Activated T-cell treated with anti-CD3 and anti-CD28 coated beads, Interleukin-2, amount 50 U/mL, for 72 hours (primary cell): ENCODE measurements at places on chromosomes 12 and 14. TPM values are rescaled to one million over a fixed set of nuclear protein-coding genes. Genes with fewer than 3 reads are reported as not detected.

SLC16A7 gene
- 40.2 TPM for total RNA-seq

LRRC43 gene
- total RNA-seq, result 1.2 TPM

TSPAN11 gene
- 0.07 TPM for total RNA-seq

RPL10L gene
- not detected for total RNA-seq

BAG5 gene
- 29.3 TPM for total RNA-seq

POU6F1 gene
- 16.0 TPM for total RNA-seq

C14orf39 gene
- not detected for total RNA-seq

ANKS1B gene
- 0.19 TPM for total RNA-seq

MLEC gene
- 75.7 TPM for total RNA-seq

RHEBL1 gene
- total RNA-seq, result 28.3 TPM

GRCh38 chr14:84152452-84152851, 1377.5 kb upstream of the FLRT2 start:
- H3K4me3 ChIP-seq, result no peak overlapping the region
- no peaks in the 10 kb centered on the region for H3K4me1 ChIP-seq
- H3K27me3 ChIP-seq, result no peaks in the 10 kb centered on the region

DNA sequence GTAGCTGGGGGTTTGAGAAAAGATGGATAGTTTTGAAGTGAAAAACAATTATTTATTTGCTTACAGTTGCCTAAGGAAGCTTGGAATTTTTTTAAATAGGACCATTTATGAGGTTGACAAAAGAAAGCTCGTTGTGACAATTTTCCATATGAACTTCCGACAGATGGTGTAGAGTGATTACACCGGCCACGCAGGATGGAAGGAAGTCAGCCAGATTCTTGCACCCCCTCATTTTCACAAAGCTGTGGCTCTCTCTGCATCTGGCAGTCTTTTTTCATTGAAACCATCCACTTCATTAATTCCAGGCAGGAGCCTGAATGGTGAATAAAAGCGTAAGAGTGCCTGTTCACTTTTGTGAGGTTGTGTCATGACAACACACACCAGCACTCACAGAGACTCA, 1284.1 kb downstream of the AACS start:
- no peak overlapping the region for H3K27ac ChIP-seq
- H3K4me3 ChIP-seq, result no peak overlapping the region
- no peak for DNase-seq
- no peaks in the 10 kb centered on the region for H3K36me3 ChIP-seq

- no peaks in the 10 kb centered on the region for H3K36me3 ChIP-seq
- DNase-seq, result no peak
- H3K4me1 ChIP-seq, result peaks cover 49% of the 10 kb centered on the region
Measured at GRCh38 chr14:24285351-24285750, 14.0 kb upstream of the RABGGTA start.

DNA sequence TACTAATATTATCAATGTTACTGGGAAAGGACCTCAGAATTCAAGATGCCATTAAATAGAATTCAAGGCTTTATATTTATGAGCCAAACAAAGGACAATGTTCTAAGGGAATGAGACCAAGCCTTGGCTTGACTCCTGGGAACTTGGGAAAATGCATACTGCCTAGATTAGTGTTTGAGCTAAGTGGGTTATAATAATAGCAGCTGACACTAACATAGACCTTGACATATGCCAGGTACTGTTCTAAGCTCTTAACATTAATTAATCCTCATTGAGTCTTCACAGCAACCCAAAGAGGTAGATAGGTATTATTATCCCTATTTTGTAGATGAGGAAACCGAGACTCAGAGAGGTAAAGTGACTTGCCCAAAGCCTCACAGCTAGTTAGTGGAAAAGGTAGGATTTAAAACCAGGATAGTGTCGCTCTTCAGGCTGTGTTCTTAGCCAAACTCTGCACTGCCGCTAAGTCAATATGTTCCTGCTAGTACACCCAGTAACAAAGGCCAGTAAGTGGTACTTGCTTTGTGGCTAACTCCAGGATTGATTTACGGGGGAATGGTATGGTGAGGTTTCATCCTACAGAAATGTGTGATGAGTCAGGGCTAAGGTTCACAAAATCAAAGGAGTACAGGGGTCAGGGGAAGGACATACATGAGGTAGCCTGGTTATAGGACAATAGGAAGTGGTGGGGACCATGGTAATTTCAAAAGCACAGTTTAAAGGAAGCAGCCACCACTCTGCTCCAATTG, 35.8 kb upstream of the PRKAB1 start:
- H3K4me1 ChIP-seq, result no peaks in the 10 kb centered on the region
- peaks cover 31% of the 10 kb centered on the region for H3K27me3 ChIP-seq
- H3K36me3 ChIP-seq, result no peaks in the 10 kb centered on the region
- no peak overlapping the region for H3K27ac ChIP-seq
- H3K4me3 ChIP-seq, result no peak overlapping the region

DNA sequence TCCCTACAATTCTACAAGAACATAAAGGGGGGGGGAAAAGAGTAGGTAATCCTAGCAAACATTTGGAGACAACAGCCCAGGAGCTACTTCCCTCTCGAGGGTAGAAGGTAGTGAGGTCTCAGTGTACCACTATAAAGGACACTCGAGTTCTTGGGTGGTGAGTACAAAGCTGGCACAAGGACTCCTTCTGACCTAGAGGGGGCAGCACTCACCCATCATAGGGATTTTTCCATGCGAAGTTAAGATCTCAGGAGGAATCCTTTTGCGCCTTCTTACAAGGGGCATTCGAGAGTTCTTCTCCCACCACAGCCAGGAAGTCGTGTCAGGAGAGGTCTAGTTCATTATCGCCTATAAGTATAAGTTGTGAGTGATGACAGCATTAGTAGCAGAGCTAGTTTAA, 200.2 kb upstream of the RBM19 start:
- H3K36me3 ChIP-seq, result no peaks in the 10 kb centered on the region
- H3K27me3 ChIP-seq, result no peaks in the 10 kb centered on the region
- H3K4me3 ChIP-seq, result no peak overlapping the region
- DNase-seq, result peak; percentile 1

DNA sequence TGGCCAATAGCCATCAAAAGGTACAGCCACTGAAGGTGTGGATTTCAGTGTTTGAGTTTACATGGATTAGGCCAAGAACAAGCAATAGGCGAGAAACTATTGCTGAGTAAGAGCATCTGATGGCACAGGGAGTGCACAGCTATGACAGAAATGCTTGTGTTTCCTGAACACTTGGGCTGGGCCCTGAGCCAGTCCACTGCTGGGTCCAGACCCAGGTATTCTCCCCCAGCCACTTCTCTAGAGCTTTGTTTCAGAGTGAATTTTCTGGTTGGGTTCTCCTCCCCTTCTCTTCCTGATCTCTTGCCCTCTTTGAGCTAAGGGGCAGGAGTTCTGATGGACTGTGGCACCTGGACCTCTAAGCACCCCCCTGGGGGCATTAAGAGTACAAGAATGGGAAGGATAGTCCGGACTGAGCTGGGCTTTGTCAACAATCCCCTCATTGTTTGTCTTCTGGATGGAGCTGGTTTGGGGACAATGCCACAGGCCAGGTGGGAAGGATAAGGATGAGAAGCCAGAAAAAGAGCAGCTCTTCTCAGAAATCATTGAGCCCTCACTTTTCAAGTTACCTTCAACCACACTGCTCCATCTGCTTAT, 8.3 kb downstream of the HOXC5 start:
- no peaks in the 10 kb centered on the region for H3K4me1 ChIP-seq
- no peak for DNase-seq

- no peak overlapping the region for H3K4me3 ChIP-seq
- H3K27me3 ChIP-seq, result peaks cover 14% of the 10 kb centered on the region
- H3K4me1 ChIP-seq, result no peaks in the 10 kb centered on the region
- H3K27ac ChIP-seq, result no peak overlapping the region
- H3K36me3 ChIP-seq, result no peaks in the 10 kb centered on the region
Measured at GRCh38 chr12:112839386-112839972, 47.9 kb downstream of the RPH3A start.

GRCh38 chr14:99720941-99721791, 37.1 kb downstream of the CYP46A1 start:
- no peaks in the 10 kb centered on the region for H3K36me3 ChIP-seq
- H3K4me1 ChIP-seq, result no peaks in the 10 kb centered on the region
- DNase-seq, result no peak
- H3K27me3 ChIP-seq, result no peaks in the 10 kb centered on the region
- no peak overlapping the region for H3K4me3 ChIP-seq
- no peak overlapping the region for H3K27ac ChIP-seq

GRCh38 chr12:12562016-12562483, 613 bp downstream of the DUSP16 start:
- peaks cover 44% of the 10 kb centered on the region for H3K4me1 ChIP-seq
- no peaks in the 10 kb centered on the region for H3K27me3 ChIP-seq
- peak overlapping the region; percentile 81 for H3K4me3 ChIP-seq

GRCh38 chr12:123948401-123948795, 24.2 kb downstream of the CCDC92 start:
- H3K27ac ChIP-seq, result no peak overlapping the region
- H3K36me3 ChIP-seq, result no peaks in the 10 kb centered on the region
- H3K27me3 ChIP-seq, result no peaks in the 10 kb centered on the region

- H3K36me3 ChIP-seq, result peaks cover 4% of the 10 kb centered on the region
- no peak overlapping the region for H3K27ac ChIP-seq
- H3K4me3 ChIP-seq, result no peak overlapping the region
- H3K27me3 ChIP-seq, result no peaks in the 10 kb centered on the region
- no peak for DNase-seq
Measured at GRCh38 chr12:132587781-132588180, 22.6 kb downstream of the LRCOL1 start.

- H3K27ac ChIP-seq, result no peak overlapping the region
- no peaks in the 10 kb centered on the region for H3K36me3 ChIP-seq
- H3K4me3 ChIP-seq, result no peak overlapping the region
- DNase-seq, result no peak
- no peaks in the 10 kb centered on the region for H3K4me1 ChIP-seq
Measured at GRCh38 chr12:65798918-65799317, 25.4 kb upstream of the HMGA2 start.

DNA sequence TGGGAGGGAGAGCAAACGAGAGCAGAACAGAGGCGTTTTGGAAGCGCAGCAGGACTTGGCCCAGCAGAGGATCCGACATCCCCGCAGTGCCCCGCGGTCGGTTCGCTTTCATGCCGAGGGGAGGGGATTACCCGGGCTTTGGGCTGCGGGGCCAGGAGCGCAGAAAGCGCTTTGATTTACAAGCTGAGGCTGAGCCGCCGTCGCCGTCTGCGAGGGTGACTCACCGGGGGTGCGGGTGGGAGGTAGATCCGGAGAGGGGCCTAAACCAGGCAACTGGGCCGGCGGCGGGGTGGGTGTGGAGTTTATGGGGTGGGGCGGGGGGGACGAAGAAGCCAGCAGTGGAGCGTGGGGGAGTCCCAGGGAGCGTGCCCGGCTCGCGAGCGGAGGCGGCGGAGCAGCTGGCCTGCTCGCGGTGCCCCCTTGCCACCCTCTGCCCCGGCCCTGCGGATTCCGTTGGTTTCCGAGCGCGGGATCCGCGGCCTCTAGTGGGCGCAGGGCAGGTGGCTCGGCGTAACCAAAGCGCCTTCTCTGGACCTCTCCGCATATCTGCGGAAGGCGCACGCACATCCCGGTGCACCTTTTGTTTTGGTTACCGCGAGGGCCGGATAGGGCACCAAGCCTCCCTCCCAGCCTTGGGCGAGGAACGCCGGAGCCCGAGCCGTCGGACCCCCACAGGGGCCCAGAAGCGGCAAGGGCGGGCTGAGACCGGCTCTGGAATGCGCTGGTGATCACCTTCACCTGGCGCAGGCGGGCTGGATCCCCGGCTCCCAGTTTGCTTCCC, 2.6 kb downstream of the SIX4 start:
- H3K36me3 ChIP-seq, result no peaks in the 10 kb centered on the region
- peak; percentile 78 for DNase-seq
- peaks cover 60% of the 10 kb centered on the region for H3K27me3 ChIP-seq
- peaks cover 24% of the 10 kb centered on the region for H3K4me1 ChIP-seq
- no peak overlapping the region for H3K27ac ChIP-seq
- peak overlapping the region; percentile 87 for H3K4me3 ChIP-seq

DNA sequence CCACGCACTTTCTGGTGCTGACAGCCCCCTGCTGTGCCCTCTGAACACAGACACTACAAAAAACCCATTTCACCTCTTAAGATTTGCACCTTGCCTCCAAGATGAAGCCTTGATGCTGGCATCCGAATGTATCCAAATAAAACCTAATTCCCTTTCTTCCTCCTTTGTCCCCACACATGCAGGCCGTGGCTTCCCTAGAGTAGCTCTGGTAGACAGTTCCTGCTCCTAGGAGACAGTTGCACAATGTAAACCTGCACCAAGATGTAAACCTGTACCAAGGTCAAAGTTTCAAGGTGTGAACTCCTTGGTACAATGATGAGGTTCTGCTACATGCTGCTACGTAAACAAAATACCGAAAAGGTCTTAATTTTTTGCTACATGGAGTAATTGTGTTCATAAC, 625 bp upstream of the ABHD12B start:
- H3K4me1 ChIP-seq, result peaks cover 45% of the 10 kb centered on the region
- no peak overlapping the region for H3K27ac ChIP-seq
- peaks cover 89% of the 10 kb centered on the region for H3K27me3 ChIP-seq
- no peak for DNase-seq
- H3K4me3 ChIP-seq, result peak overlapping the region; percentile 8

- DNase-seq, result no peak
- peak overlapping the region; percentile 64 for H3K4me3 ChIP-seq
Measured at GRCh38 chr12:111412007-111412829, 6.5 kb downstream of the SH2B3 start.

DNA sequence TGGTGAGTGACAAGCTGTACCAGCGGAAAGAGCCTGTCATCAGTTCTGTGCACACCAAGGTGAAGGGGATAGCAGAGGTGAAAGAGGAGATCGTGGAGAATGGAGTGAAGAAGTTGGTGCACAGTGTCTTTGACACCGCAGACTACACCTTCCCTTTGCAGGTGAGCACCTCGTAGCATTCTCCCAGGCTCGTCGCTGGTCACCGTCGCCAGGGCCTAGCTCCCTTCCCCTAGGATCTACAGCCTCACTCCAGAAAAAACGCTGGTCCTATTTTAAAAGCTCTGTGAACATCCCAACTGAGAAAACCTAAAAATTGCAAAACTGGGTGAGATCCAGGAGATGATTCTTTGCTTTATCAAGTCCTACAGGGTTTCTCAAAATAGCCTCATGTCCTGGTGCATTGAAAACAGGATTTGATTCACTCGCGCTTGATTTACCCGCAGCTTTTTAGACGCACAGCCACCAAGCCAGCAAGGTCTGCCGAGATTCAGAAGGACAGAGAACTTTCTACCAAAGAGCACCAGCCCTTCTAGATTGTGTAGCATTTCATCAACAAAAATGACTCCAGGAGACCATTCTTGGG, 22.2 kb downstream of the P2RX7 start:
- no peaks in the 10 kb centered on the region for H3K27me3 ChIP-seq
- no peak for DNase-seq
- no peaks in the 10 kb centered on the region for H3K4me1 ChIP-seq
- H3K4me3 ChIP-seq, result no peak overlapping the region

GRCh38 chr12:96720363-96720705, 186.7 kb upstream of the NEDD1 start:
- peak overlapping the region; percentile 87 for H3K4me3 ChIP-seq
- H3K27ac ChIP-seq, result peak overlapping the region; percentile 99
- H3K27me3 ChIP-seq, result no peaks in the 10 kb centered on the region
- DNase-seq, result peak; percentile 41
- peaks cover 5% of the 10 kb centered on the region for H3K4me1 ChIP-seq

- no peak for DNase-seq
- no peaks in the 10 kb centered on the region for H3K27me3 ChIP-seq
- H3K4me1 ChIP-seq, result peaks cover 10% of the 10 kb centered on the region
- H3K27ac ChIP-seq, result no peak overlapping the region
Measured at GRCh38 chr12:9341260-9341585, 133.0 kb upstream of the PZP start.
